SK-N-SH (cell line): ENCODE measurements at places on chromosomes 12 and 14.
A peak's percentile ranks its signal among the peaks of the same experiment; 100 is the strongest.

DNA sequence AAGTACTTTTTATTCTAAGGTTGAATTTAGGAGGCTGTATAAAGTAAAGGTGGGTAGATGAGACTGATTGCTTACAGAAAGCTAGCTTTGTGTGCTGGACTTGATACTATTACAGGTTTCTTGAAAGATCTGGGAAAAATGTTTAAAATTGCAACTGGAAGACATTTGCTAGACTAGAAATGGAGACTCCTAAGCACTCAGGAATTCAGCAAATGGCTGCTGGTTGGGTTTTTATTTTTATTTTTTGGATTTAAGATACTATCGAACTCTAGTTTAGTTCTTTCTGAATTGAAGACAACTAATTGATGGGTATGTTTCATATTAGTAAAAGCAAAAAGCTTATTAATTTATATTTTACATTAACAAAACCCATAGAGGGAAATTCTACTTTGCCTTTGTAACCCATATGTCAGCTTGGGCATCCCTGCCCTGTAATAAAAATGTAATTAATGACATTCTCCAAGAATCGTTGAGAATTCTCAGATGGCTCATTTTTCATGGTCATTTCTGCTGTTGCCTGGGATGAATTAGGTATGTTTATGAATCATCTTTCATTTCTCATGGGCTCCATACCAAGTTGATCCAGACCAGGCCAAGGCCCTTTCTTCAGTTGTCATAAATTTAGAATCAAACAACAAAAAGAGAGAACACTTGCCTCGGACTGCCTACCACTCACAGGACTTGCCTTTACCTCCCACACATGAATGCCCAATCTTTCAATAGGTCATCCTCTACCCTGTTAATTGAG lies 102.1 kb downstream of the ERGIC2 start:
- peak overlapping the region; percentile 93 for H3K27ac ChIP-seq
- DNase-seq, result no peak
- H3K36me3 ChIP-seq, result no peaks in the 10 kb centered on the region
- H3K4me3 ChIP-seq, result no peak overlapping the region

DNA sequence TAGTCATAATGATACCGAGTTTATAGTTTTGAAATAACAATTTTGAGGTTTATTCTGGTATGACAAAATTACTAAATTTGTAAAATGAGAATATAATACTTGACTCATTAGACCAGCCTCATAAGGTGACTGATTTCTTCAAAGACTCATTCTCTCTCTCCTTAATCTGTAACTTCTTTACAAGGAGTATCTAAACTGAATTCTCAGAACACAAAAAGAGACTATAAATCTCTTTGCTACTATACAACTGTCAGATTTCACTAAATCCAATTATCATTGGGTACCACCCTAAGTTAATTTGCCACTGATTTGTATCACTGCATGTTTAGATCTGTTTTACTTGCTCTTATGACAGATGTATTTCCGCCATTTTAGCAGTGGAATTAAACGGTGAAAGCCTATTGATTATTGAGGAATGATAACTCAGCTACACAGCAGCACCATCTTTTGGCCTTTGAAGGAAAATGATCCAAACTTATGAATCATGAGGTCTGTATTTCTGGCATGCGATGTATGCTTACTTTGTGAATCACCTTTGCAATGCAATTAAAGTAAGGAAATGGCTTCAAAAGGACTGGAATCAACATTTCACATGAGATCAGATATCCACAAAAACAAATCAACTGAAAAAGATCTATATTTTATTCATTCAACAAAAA lies 161.2 kb downstream of the RERGL start:
- H3K36me3 ChIP-seq, result no peaks in the 10 kb centered on the region
- peak overlapping the region; percentile 15; the same call in 1 of the 2 replicates for H3K27ac ChIP-seq
- DNase-seq, result no peak
- peaks cover 5% of the 10 kb centered on the region; the same call in 1 of the 2 replicates for H3K4me1 ChIP-seq
- no peaks in the 10 kb centered on the region for H3K27me3 ChIP-seq
- H3K4me3 ChIP-seq, result no peak overlapping the region

DNA sequence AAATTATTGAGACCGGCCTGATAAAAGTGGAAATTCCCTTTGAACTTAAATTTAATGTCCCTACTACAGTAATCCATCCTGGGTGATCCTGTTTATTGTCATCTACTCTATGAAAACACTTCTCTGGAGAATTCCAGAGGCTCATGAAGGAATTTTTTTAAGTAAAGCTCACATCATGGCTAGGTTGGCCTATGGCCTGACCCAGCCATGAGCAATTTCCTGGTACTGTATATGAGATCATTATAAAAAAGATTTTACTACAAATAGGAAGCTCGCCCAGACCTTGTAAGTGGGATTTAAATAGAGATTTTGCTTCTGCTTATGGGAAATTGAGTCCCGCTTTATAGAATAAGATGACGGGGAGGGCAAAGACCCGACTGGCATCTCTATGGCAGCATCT lies 215.5 kb downstream of the DPF3 start:
- H3K4me1 ChIP-seq, result peaks cover 28% of the 10 kb centered on the region; the same call in 1 of the 2 replicates
- no peaks in the 10 kb centered on the region for H3K27me3 ChIP-seq
- no peak overlapping the region; the same call in 1 of the 2 replicates for H3K27ac ChIP-seq
- H3K4me3 ChIP-seq, result no peak overlapping the region

- H3K27me3 ChIP-seq, result peaks cover 59% of the 10 kb centered on the region
- H3K4me1 ChIP-seq, result no peaks in the 10 kb centered on the region
- DNase-seq, result no peak
- no peaks in the 10 kb centered on the region for H3K36me3 ChIP-seq
These were observed 2.8 kb downstream of the PRMT8 start for GRCh38 chr12:3493859-3494176.

DNA sequence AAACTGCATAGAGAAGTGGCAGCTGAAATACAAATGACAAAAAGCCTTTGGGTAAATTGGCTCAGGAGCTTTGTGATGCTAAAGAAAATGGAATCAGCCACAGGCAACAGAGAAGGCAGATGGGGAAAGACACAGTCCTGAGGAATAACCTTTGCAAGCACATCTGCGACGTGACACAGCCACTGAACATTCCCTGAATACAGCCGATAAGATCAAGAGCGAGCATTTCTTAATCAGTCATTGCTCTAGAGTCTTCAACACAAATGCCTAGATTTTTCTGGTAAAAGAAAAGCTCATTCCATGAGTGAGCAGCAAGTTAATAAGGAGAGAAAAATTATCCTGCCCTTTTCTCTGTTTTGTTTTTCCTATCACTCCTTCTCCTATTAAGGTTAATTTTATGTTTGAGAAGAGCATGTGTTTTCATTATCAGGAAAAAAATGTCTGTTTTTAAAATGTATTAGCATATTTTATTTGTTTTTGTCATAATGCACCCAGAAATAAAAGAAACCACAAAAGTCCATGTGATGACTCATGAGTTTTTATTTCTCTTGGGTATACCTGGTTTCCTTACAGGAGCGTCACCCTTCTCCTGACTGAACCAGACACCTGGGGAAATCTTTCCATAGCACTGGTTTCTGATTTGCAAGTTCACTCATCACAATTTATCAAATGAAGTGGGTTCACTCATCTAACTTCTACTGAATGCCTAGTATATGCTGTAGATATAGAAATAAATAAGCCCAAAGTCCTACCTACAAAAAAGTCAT lies 45.4 kb upstream of the PCED1B start:
- H3K27me3 ChIP-seq, result peaks cover 7% of the 10 kb centered on the region; the same call in 1 of the 2 replicates
- no peak overlapping the region for H3K4me3 ChIP-seq
- H3K27ac ChIP-seq, result no peak overlapping the region

DNA sequence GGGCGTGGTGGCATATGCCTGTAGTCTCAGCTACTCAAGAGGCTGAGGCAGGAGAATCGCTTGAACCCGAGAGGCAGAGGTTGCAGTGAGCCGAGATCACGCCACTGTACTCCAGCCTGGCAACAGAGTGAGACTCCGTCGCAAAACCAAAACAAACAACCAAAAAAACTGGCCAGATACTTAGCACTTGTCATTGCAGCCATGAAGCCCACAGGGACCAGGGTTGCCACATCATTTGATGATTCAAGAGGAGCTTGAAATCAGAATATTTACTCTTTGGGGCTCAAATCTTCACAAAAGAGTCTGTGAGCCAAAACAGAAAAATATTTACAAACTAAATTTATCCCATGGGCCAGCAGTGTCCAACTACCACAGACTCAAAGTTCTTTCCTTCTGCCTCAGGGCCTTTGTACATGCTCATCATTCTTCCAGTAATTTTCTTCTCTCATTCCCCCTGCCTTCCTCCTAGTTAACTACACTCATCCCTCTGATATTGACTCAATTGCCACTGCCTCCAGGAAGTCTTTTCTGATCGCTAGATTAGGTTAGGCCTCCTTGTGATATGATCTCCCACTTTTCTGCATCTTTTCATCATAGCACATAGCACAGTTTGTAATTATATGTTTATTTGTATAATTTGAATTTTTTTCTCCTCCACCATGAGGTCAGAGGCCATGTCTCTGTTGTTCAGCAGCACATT lies 130.8 kb upstream of the PLEKHG7 start:
- no peaks in the 10 kb centered on the region; the same call in none of the 2 replicates for H3K4me1 ChIP-seq
- no peaks in the 10 kb centered on the region for H3K36me3 ChIP-seq
- H3K4me3 ChIP-seq, result no peak overlapping the region
- H3K27ac ChIP-seq, result no peak overlapping the region
- no peak for DNase-seq

DNA sequence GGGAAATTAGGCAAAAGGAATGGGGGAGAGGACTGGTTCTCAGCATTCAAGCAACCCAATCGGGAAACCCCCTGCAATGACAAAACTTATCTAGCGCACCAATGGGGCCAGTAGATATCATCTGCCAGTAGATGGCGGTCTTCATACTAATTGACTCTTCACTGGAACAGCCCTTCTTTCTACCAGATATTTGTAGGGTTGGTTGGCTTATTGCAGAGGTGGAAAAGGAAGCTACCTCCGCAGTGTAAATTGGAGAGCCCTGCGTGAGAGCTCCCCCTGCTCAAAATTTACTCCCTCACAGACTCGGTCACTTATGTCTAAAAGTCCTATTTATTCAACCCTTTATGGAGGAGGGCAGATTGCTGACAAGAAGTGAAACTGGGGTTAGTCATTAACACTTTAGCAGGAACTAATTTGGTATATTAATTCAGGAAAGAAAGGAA lies 166.1 kb upstream of the CCND2 start:
- H3K36me3 ChIP-seq, result no peaks in the 10 kb centered on the region
- peak; percentile 29 for DNase-seq
- H3K4me1 ChIP-seq, result no peaks in the 10 kb centered on the region
- peaks cover 54% of the 10 kb centered on the region; the same call in 1 of the 2 replicates for H3K27me3 ChIP-seq
- H3K27ac ChIP-seq, result no peak overlapping the region

- peak; percentile 66 for DNase-seq
- H3K27me3 ChIP-seq, result no peaks in the 10 kb centered on the region
- peaks cover 8% of the 10 kb centered on the region for H3K36me3 ChIP-seq
- peaks cover 18% of the 10 kb centered on the region; the same call in 1 of the 2 replicates for H3K4me1 ChIP-seq
These were observed 1.3 kb downstream of the RASSF3 start for GRCh38 chr12:64611341-64612284.

GRCh38 chr14:99383472-99384449 lies 96.9 kb downstream of the SETD3 start:
- H3K27me3 ChIP-seq, result peaks cover 17% of the 10 kb centered on the region
- H3K36me3 ChIP-seq, result no peaks in the 10 kb centered on the region

- H3K4me1 ChIP-seq, result no peaks in the 10 kb centered on the region
- H3K36me3 ChIP-seq, result no peaks in the 10 kb centered on the region
- H3K27me3 ChIP-seq, result peaks cover 5% of the 10 kb centered on the region; the same call in 1 of the 2 replicates
- no peak overlapping the region for H3K27ac ChIP-seq
- H3K4me3 ChIP-seq, result no peak overlapping the region
These were observed 237.6 kb upstream of the AMIGO2 start for GRCh38 chr12:47317175-47317915.

GRCh38 chr12:24025153-24025798 lies 75.8 kb upstream of the SOX5 start:
- no peak for DNase-seq
- no peaks in the 10 kb centered on the region for H3K36me3 ChIP-seq
- peak overlapping the region; percentile 49; the same call in 1 of the 2 replicates for H3K4me3 ChIP-seq
- no peak overlapping the region for H3K27ac ChIP-seq

GRCh38 chr14:38279572-38279971 lies 23.7 kb upstream of the CLEC14A start:
- no peak for DNase-seq
- H3K36me3 ChIP-seq, result no peaks in the 10 kb centered on the region
- H3K27me3 ChIP-seq, result no peaks in the 10 kb centered on the region
- no peak overlapping the region for H3K4me3 ChIP-seq
- no peak overlapping the region for H3K27ac ChIP-seq

GRCh38 chr14:100504372-100505078 lies 82.7 kb downstream of the BEGAIN start:
- no peaks in the 10 kb centered on the region for H3K36me3 ChIP-seq
- H3K4me3 ChIP-seq, result no peak overlapping the region
- no peak overlapping the region for H3K27ac ChIP-seq

GRCh38 chr14:92961567-92961855 lies 38.6 kb downstream of the CHGA start:
- H3K4me1 ChIP-seq, result peaks cover 3% of the 10 kb centered on the region; the same call in 1 of the 2 replicates
- no peak overlapping the region for H3K4me3 ChIP-seq
- peak overlapping the region; percentile 97; the same call in 1 of the 2 replicates for H3K27ac ChIP-seq
- DNase-seq, result no peak
- H3K27me3 ChIP-seq, result no peaks in the 10 kb centered on the region

DNA sequence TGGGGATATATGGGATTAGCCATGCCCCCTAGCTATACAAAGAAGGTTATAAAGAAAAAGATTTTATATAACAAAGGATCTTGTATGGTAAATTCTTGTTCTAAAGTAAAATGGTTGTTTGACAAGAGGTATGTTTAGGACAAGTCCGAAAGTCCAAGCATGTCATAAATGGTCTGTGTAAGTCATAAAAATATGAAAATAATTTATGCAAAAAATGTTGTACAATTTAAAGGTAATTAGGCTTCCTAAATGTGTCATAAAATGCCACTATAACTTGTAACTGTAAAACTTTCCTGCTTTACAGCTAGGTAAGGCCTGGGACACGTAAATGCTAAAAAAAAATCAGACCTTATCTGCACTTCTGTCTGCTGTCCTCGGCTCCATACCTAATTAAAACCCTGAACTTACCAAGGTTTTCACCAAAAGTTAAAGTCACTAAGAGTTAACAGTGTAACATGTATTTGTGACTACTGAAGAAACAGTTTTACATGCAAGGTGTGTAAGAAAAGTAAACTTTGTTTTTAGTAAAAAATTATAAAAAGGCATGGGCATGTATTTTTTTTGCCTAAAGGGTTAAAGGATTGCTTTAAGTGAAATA lies 110.0 kb upstream of the RESF1 start:
- H3K4me3 ChIP-seq, result no peak overlapping the region
- DNase-seq, result no peak
- H3K36me3 ChIP-seq, result no peaks in the 10 kb centered on the region
- H3K4me1 ChIP-seq, result no peaks in the 10 kb centered on the region
- H3K27ac ChIP-seq, result no peak overlapping the region
